IPS DF 6.9 (cell line): ENCODE measurements at places on chromosomes 5 and 9.

DNA sequence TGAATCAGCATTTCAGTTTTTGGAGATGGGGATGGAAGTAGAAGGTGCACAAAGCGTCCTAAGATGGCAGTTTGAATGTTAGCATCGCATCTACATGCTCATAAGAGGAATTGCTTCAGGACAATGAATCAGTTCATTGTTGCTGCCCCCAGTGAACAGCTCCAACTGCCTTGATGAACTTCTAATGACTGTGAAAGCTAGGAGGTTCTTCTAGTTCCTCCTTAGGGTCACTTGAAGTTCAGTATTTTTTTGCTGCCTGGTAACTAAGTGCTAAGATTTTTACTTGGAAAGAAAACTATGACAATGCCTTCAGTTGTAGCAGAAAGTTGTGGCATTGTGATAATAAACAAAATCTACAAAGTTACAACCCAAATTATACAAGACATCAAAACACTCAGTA, 271.6 kb downstream of the RAB3C start:
- no peak for DNase-seq

DNA sequence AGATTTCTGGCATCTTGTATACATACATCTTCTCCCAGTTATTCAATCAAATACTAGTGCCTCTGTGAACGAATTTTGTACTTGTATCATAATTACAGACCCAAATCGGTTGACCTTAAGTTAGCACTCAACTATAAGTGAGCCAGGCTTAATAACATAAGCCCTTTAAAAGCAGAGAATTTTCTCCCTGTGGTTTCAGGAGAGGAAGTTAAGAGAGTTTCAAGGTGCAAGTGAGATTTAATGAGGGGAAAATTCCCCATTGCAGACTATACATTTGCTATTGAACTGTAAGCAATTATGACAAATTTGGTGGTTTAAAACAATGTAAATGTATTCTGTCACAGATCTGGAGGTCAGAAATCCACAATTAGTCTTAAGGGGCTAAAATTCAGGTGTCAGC, 261.9 kb upstream of the NREP start:
- no peak for DNase-seq

DNA sequence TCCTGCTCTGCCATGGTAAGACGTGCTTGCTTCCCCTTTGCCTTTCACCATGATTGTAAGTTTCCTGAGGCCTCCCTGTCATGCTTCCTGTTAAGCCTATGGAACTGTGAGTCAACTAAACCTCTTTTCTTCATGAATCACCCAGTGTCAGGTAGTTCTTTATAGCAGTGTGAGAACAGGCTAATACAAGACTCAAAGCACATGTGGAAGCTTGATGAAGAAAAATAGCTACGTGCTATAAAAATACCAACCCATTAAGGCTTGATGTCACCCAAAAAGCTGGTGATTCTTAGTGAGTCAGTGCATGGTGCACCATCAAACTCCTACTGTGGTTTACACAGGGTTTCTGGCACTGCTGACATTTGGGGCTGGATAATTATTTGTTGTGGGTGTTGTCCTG, 332.2 kb downstream of the TMEM167A start:
- DNase-seq, result no peak

- no peak for DNase-seq
Observed at GRCh38 chr5:127084656-127085055, 11.4 kb upstream of the C5orf63 start.

DNA sequence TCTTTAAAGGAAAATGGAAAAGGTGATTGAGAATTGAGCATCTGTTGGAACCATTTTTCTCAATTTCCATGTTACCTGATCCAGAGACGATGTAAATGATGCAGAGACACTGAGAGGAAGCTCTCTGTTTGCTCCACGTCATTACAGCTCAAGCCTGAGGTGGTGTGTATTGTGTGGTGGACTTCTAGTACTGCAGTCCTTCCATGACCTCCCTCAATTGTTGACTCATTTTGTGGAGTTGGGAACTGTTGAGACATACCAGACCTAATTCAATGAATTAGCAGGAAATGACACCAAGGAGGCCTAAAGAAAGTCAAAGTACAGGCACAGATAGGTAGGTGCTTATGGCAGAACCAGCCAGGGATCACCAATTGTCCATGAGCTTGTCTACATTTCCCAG, 15.6 kb upstream of the LVRN start:
- DNase-seq, result no peak
